ENCODE measurements at places on chromosomes 2 and 18. TPM values are rescaled to one million over a fixed set of nuclear protein-coding genes. Genes with fewer than 3 reads are reported as not detected.

DNA sequence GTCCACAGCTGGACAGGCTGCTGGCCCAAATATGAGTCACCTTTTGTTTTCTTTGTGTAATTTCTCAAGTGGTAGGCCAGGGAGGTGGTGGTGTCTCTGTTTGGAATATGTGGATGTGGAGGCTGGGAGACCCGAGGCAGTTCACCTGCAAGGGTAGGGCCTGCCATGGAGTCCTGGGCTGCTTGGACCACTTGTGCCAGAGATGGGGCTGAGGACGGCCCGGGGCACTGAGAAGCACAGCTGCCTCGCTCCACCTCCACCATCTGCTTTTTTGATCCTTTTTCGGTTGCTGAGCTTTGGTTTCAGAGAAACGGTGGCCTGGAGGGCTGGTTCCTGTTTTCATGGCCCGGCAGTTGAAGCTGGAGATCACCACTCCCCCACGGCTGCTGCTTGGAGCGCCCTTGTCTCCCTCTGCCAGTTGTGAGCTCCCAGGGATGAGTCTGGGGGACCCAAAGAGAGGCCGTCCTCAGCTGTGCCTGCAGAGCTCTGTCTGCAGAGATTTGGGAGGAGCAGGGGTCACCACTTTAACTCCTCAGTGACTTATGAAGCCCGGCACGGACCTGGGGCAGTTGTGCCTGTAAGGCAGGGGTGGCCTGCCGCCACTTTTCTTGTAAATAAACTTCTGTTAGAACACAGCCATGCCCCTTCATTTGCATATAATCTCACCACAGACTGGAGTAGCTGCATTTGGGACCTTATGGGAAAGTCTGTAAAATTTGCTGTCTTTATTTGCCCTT, 67.6 kb upstream of the MCFD2 start:
- no peak for DNase-seq

DNA sequence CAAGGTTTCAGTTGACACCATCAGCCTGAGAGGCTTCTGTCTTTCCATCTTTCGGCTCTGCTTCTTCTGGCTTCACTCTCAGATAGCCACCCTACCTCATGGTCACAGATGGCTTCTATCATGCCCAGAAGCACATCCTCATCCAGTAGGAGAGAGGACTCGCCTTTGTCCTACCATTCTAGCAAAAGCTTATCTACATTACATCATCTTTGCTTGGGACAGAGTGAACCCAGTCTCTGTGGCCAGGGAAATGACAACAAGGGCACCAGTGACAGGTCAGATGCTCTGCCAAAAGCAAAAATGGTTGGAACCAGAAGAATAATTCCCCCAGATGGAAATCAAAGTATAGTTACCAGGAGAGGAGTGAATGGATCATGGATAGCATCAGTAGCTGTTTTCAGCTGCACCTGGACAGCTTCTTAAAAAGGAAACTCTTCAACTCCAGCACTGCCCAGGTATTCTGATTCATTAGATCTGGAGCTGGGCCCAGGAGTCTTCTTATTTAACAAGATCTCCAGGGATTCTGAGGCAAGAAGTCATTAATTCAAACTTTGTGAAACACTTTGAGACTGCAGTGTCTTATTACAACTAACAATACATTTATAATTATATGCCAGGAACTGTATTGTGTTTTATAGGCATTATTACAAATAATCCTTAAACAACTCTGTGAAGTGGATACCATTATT, 257.7 kb upstream of the UBE2E3 start:
- no peak for DNase-seq

DNA sequence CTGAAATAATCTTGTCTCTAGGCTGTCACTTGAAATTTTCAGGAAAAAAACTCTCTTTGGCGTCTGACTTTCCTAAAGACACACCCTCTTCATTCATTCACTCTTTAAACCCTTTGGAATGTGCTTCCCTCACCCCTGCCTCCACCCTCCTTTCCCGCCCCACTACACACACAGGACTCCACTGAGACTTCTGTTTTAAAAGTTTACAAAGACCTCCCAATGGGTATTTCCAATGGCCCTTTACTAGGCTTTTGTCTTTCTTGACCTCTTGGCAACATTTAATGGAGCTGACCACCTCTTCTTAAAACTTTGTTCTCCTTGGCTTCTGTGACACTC, 96.1 kb downstream of the RBMS1 start:
- DNase-seq = no peak

PSMD14 gene
- 18.6 TPM for total RNA-seq

FBXO36 gene
- total RNA-seq = 1.5 TPM

- DNase-seq = no peak
Observed at GRCh38 chr2:237283131-237283928, 130.6 kb downstream of the COL6A3 start.

CKAP2L gene
- total RNA-seq = not detected

GAL3ST2 gene
- total RNA-seq = not detected

- DNase-seq = no peak
Observed at GRCh38 chr2:50449306-50449705, 582.6 kb downstream of the NRXN1 start.

DNA sequence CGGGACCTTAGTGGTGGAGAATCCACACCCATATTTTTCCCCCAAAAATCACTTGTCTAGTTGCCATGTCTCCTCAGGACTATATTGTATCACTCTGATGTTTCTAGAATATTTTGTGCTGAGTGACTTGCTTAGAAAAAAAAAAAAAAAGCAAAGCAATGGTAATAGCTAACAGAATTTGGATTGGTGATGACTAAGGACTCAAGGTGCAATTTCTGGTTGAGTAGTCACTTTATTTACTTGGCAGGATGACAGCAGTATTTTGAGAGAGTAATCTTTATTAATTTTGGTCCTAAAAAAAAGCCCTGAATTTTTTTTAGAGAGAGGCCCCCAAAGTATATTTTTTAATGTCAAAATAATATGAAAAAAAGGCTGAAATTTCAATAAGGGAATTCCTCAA, 32.8 kb upstream of the MYO3B start:
- no peak for DNase-seq

- DNase-seq = no peak
Observed at GRCh38 chr2:215189393-215189792, 51.0 kb upstream of the ABCA12 start.

DNA sequence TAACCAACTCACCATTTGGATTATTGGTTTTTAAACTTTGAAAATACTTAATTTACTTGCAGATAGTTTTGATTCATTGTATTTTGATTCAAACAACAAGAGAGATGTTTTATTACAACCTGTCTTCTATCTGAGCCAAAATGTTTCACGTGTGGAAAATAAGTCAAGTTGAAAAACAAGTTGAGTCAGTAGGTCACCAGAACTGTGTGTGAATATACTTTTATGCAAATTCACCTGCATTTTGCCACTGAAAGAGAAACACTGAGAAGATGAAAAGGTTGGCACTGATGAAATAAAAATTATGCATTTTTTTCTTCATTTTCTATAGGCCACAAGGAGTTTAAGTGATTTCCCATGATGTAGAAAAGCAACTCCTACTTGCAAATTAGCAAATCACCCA, 68.3 kb downstream of the ICOS start:
- no peak for DNase-seq

GRCh38 chr2:75088791-75089190, 110.5 kb downstream of the TACR1 start:
- no peak for DNase-seq

PDE1A gene
- not detected for total RNA-seq

PPM1G gene
- total RNA-seq = 48.4 TPM

DNA sequence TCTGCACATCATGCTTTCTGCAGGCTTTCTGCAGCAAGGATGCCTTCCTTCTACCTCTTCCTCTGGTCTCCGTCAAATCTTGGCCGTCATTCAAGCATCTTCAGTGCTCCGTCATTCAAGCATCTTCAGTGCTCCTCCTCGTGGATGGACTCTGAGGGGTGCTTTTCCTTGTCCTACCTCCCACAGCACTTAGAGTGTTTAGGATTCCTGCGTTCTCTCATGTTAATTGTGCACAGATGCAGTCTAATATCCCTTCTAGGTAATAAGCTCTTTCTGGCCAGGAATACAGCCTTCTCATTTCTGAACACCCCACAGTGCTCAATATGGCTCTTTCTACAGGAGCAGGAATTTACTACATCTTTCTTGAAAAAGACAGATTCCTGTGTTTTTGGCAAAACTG, 59.8 kb downstream of the ZNF236 start:
- no peak for DNase-seq

DNA sequence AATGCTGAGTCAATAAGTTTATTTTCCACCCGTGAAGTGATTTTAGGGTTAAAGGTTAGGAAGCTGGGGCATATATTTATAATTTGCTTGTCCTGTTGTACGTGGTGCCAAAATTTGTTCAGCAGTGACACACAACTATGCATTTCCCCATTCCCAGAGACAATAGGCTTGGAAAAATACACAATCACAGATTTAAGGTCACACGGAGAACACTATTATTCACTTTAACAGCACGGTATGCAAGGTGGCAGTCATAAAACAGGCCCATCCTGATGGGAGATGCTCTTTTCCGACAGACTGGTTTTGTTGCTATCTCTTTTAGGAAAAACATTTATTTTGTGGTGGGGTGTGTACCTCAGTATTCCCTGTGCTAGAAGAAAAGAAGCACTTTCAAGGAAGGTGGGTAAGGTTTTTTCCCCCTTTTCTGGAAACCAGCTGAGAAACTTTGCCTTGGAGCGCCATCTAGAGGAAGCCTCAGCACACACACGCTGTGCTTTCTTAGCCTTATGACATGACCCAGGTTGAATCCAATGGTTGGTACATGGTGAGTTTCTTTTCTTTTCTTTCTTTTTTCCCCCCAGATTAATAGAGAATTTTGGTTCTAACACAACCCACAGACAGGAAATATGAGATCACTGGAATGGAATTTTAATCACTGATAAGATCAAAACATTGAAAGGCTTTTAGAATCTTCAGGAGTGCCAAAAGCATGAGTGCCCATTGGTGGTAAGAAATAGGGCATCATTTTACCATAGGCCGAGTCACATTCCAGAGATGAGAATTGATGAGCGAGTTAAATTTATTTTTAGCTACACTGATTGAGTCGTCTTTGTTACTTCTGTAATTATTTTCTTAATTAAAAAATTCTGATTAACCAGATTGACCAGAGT, 332.1 kb downstream of the AGPS start:
- DNase-seq = peak; percentile 2

DNA sequence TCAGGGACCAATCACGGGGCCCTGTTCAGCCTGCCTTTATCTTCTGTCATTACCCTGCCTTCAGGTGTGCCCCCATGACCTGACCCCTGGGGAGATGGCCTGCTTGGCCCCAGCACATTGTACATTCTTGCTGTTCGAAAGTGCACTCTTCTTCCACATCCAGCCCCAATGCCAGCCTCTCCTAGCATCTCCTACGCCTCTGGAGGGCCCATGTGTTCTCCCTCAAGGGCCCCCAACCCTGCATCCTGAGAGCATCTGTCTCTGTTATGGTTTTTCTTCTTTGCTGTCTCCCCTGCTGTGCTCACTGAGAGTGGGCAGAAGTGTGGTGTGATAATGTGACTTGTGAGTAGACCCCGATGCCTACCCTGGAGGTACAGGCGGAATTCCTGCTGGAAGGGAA, 41.5 kb upstream of the OTOS start:
- no peak for DNase-seq

DNA sequence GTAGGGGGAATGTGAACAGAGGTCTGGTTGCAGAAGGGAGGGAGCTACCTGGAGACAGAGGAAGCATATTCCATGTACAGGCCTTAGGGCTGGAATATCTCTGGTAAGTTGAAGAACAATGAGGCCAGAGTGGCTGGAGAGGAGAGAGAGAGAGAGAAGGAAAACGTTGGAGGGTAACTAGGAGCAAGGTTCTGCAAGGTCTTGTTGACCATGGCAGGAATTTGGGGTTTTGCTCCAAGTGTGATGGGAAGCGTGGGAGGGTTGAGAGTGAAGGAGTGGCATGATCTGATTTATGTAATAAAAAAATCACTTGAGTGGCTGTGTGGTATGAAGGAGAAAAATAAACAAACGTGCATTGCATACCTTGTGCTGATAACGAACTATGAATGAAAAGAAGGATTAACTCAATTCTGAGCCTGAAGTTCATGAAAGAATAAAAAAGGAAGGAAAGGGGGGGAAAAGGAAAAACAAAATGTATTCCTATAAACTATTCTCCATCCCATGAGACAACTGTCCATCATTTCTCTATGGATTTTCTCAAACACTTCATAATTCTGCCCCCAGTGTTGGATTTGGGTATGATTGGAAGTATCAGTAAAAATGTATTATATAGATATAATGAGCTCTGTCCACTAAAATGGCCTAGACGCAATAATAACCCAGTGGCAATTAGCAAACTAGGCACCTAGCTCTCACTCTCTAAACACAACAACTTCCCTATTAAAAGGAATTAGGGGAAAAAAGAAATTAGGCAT, 59.7 kb upstream of the PMAIP1 start:
- no peak for DNase-seq

AGXT gene
- not detected for total RNA-seq

- no peak for DNase-seq
Observed at GRCh38 chr2:40410695-40411094, 41.2 kb downstream of the SLC8A1 start.

DNA sequence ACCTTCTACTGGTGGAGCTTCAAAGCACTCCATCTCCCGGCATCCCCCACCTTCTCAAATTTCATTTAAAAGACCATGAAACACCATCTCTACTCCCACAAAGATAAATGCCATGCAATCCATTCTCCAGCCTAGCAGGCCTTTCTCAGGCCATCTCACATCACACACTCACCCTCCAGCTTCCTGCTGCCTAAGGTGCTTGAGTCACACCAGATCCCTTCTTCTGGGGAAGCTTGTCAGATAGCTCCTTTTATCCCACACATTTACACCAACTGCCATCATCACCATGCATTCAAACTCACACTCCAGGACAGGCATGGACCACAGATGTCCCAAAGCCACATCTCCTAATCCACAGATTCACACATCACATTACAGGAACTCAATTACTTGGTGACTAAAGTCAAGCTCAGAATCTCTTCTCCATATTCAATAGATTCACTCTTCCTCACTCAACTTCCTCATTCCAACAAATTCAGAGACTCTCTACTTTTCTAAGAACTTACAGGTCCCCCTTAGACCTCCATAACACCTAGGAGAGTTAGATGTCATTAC, 292.5 kb downstream of the TNS1 start:
- no peak for DNase-seq

- DNase-seq = no peak
Observed at GRCh38 chr2:172065111-172065510, 20.2 kb upstream of the DLX1 start.

GALNT14 gene
- 0.36 TPM for total RNA-seq

All from naive thymus-derived CD8-positive, alpha-beta T cell (primary cell).